T-helper 2 cell treated with Interferon-gamma antibody and Interleukin-4, amounts not matched to agents 5 μg/mL and 100 μg/mL, for 36 hours (primary cell): ENCODE measurements at places on chromosomes 1 and 21.

- DNase-seq: no peak
Observed at GRCh38 chr1:45615885-45616284, 8.0 kb downstream of the CCDC17 start.

DNA sequence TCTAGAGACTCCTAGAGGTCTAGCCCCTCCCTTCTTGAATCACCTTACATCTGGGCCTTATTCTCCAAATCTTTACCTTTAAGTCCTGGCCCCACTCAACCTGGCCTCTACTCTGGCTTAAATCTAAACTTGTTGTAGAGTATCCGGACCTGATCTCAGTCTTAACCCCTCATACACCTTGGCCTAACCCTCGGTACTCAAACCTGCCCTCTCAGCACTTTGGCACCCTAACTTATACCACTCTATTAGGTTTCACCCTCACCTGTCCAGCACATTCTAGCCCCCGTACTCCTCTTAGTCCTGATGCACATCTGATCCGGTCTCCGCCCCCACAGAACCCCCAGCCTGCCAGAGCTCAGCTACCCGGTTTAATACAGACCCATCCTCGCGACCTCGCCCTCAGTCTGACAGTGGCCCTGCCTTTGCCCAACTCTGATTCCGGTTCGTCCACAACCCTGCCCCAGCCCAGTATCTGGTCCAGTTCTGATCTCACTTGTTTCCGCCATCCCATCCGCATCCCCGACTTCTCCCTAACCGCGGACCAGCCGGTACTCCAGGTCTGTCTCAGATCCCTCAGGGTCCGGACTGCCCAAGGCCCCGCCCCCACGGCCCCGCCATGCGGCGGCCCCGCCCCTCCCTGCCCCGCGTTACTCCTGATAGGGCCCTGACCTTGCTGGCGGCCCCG, 1.5 kb downstream of the TRIM62 start:
- DNase-seq: no peak

DNA sequence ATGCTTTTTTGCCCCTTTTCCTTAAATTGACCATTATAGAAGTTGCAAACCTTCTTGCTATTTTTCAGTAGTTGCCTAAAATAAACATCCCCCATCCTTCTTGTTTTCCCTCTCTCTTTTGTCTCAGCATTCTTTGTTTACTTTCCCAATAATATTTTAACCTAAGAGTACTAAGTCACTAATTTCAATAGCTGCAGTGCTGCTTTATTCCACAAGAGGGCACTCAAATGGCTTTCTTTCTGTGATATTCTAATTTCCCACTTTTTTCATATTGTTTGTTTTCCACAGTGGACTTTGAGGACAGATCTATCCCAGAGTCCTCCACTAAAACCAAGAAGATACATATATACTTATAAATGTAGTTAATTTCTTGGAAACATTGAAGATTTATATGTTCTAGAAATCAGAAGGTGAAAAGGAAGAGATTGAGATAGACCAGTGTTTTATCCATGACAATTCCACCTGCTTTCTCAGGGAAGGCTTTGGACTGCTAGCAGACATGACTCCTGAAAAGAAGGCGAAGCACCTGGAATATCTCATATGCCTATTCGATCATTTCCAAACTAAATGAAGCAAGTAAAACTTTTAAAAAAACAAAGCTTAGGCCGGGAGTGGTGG, 104.8 kb upstream of the GRIK1 start:
- no peak for DNase-seq

- no peak for DNase-seq
Observed at GRCh38 chr1:1293263-1294249, 13.3 kb downstream of the SCNN1D start.

DNA sequence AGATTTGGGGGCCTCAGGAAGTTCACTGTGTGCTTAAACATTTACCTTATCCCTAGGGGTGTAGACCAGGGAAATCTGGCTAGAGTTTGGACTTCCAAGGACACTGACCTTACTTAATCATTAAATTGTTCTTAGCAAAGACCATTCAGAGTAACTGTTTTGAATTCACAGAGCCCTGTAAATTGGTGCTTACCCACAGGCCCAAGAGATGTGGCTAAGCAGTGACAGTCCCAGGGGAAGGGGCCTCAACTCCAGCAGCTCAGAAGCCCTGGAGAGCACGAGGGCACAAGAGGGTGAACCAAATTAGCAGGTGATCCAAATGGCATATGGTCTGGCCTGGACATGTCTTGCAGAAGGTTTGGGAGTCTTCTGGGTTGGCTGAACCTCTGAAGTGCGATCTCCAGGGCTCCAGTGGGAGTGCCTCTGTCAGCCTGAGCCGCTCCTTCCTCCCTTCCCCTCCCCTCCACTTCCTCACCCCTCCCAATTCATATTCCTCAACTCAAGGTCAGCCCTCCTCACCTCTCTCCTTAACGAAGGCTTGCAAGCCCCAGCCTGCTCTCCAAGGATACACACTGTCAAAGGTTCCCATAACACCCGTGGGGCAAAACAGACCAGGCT, 4.3 kb downstream of the PAQR7 start:
- DNase-seq: no peak
